Femur (tissue), 1 donor: ENCODE measurements at places on chromosomes 12 and 14.
A peak's percentile ranks its signal among the peaks of the same experiment; 100 is the strongest.

- DNase-seq = no peak
Measured at GRCh38 chr14:33350366-33350990, 411.8 kb downstream of the NPAS3 start.

GRCh38 chr12:69758105-69758504, 19.4 kb downstream of the RAB3IP start:
- no peak for DNase-seq

GRCh38 chr12:11743423-11744409, 94.2 kb downstream of the ETV6 start:
- no peak for DNase-seq

GRCh38 chr12:124827588-124828184, 36.0 kb downstream of the SCARB1 start:
- DNase-seq = no peak

DNA sequence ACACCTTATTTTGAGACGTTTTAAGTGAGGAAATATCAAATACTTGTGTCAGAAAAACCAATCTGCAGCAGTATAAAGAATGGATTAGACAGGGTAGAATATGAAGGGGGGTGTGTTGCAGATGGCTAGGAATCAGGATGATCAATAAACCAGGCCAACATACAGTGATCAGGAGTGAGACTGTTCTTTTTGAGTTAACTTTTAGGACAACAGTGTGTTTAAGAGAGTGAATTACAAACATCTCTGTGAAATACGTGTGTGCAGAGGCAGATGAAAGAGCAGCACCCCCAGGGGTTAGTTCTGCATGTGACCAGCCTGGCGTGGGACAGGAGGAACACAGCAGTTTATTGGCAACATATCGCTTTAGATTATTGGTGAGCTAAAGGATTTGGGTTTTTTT, 10.6 kb upstream of the NRDE2 start:
- no peak for DNase-seq

DNA sequence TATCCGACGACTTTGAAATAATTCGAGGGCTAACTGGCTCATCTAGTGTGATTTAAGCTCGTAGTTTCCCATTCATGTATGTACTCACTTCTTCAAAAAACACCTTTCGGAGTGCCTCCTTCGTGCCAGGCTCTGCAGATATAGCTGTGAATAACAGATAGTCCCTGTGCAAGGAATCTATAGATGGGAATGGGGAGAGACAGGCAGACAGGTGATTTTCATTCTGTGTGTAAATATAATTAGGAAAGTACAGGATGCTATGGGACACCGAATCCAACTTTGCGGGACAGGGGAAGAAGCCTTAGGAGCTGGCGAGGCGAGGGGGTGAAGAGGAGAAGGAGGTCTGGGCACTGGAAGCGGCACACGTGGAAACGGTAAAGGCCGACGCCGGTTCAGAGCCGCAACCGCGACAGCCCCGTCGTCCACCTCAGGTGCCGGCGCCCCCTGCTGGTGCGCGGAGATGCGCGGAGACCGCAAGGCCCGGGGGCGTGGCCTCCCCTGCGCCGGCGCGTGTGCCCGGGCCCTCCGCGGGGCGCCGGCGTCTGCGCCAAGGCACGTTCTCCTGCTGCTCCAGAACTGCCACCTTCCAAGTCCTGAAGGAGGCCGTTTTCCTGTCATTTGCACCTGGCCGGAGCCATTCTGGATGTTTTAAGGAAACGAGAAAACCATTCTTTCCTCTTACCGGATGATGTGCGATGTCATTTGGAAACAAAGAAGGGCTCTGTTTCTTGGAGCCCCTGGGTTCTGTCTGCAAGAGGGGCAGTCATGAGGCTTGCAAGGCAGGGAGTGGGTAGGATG, 18.0 kb upstream of the CACNA1C start:
- DNase-seq = peak; percentile 85

- peak; percentile 77 for DNase-seq
Measured at GRCh38 chr12:116432314-116432750, 126.8 kb upstream of the MAP1LC3B2 start.

- DNase-seq = peak; percentile 32
Measured at GRCh38 chr12:118842866-118843265, 138.5 kb upstream of the SRRM4 start.

DNA sequence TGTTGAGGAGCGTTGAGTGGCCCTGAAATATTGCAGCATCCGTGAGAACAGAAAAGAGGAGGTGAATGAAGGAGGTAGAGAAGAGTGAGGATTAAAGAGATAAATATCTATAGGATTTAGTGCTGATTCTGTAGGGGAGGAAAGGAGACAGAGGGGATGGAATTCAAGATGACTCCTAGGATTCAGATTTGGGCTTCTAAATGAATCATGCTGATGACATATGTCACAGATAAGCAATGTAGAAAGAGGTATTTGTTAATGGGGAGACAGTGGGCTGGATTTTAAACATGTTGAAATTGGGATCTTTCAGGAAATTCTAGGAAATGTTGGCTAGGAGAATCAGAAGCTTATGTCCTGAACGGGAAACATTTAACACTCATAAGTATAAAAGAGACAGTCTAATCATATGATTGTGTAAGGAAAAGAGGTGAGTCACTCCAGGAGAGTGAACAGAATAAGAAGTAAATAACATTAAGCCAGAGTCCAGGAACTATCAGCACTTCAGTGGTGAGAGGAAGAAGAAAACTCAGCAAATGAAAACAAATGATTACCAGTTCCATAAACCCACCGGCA, 58.1 kb upstream of the DIO2 start:
- DNase-seq = no peak

DNA sequence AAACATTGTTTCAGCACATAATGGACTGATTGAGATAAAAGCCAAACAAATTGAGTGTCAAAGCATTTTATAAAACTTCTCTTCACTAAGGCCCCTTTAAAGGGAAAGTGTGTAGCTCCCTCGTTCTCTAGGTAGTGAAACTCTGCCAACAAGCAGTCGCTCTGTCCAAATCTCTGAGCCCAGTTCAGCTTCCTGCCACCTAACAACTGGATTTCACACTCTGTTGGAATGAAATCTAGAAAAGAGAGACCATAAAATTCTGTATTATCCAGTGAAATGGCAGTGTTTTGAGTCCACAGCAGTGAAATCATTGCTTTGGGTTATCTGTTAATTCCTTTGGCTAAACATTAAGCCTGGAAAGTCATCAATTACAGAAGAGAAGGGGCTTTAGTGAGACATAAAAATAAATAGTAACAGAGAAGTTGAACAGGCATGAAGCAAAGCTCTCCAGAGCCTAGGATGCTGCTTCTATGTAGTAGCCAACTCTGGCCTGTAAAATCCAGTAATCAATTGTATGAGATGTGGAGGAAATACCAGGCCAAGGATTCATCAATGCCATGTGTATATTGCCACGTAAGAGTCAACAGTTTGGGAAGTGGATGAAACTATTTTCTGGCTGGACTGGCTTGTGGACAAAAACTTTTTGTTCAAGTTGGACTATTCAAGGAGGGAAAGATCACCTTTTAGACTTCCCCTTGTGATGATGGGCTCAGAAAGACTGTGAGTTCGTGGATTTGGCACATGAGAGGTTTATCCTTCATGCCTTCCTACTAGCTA, 122.5 kb downstream of the WIF1 start:
- peak; percentile 38 for DNase-seq

GRCh38 chr12:106519607-106520021, 63.2 kb upstream of the RFX4 start:
- DNase-seq = peak; percentile 19

- no peak for DNase-seq
Measured at GRCh38 chr14:102734436-102734835, 42.8 kb upstream of the TRAF3 start.

GRCh38 chr14:22476005-22476751, 112.8 kb downstream of the DAD1 start:
- no peak for DNase-seq

DNA sequence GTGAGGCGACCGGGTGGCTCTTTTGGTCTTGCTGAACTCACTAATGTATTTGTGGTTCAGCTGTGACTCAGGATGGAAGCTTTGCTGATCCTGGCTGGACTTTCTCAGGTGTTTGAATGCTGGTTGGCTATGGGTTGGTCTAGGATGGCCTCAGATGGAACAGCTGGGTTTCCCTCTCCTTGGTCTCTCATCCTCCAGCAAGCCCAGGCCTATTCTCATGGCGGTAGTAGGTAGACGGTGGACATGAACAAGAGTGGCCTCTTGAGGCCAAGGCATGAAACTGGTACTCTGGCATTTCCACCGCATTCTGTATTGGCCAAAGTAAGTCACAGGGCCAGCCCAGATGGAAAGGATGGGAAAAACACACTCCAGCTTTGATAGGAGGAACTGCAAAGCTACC, 11.8 kb upstream of the POLR3B start:
- no peak for DNase-seq

DNA sequence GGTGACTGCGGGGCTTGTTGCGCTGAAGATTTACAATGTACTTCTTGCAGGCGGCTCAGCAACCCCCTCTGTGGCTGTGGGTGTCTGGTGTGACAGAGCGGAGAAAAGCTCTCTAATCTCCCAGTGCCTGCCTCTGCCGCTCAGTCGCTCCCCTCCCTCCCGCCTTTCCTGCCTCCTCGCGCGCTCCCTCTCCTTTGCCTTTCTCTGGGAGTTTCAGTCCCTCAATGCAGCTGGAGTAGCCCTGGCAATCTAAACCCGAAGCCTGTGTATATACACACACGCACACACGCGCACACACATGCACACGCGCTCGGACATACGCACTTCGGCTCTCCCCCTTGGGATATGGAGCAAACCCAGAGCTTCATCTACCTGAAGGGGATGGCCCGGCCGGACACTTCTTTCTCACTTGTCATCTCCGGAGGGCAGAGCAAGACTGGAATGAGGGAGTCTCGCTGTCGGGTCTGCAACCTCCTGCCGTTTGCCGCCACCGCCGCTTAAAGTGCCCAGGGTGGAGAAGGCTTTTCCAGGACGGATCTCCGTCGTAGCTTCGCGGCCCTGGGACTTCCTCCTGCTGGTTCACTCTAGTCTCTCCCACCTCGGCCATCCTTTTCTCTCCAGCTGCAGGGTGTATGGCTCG, 599 bp upstream of the TRHDE start:
- peak; percentile 40 for DNase-seq

GRCh38 chr12:56362130-56363059, at the start of gene APOF:
APOF (minus strand) TSS chr12:56362857; CDS start chr12:56362745, 112 bp downstream.
- DNase-seq = no peak

- no peak for DNase-seq
Measured at GRCh38 chr12:98948343-98948949, 303.4 kb downstream of the APAF1 start.

DNA sequence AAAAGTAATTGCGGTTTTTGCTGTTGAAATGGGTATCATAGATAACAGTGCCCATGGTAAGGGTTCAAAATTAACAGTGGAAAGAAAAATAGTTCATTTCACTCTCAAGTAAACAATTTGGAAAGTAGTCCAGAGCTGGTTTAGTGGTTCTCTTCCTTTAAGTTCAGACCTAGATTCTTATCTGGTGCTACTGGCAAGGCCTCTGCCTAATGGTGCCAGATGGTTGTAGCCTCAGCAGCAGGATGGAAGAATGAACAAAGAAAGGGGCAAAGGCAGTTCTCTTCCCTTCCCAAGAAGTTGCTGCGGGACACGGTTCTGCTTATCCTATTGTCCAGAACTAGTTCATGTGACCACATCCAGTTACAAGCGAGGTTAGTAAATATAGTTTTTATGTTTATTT, 10.5 kb downstream of the ARG2 start:
- DNase-seq = no peak

GRCh38 chr14:43789458-43789857, 717.6 kb downstream of the FSCB start:
- DNase-seq = no peak

GRCh38 chr12:98532687-98533304, 17.4 kb downstream of the TMPO start:
- DNase-seq = no peak

GRCh38 chr14:36495666-36496065, 24.4 kb downstream of the NKX2-1 start:
- DNase-seq = no peak

GRCh38 chr14:102262929-102263462, 42.0 kb downstream of the MOK start:
- DNase-seq = no peak

DNA sequence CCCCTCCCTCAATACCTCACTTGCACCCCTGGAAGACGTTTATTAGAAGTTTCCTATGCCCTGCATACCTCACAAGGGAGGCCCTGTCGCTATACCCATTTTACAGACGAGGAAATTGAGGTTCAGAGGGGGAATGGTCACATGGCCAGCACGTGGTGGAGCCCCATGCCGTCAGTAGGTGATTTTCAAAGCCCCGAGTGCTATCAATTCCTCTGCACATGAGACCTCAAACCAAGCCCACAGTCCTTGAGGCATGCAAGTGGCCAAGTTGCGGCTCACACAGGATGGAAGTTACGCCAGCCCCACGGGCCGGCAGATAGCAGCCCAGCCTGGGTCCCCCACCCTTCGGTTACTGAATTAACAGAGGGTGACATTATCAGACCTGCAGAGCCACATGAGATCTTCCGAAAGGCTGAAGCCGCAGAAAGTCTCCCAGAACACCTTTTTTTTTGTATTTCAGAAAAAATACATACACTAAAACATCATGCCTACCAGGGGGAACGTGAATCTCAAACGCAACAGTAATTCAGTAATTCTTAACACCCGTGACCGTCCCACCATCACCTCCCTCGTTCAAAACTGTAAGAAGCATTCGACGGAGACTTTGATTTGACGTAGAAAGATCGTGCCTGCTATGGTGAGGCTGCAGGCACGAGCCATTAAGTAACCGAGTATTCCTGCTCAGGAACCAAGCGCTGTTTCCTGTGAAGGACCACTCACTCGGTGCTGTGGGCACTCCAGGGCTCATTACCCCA, 129.0 kb downstream of the RFLNA start:
- no peak for DNase-seq

GRCh38 chr14:36451310-36452065, 68.5 kb downstream of the NKX2-1 start:
- DNase-seq = no peak

DNA sequence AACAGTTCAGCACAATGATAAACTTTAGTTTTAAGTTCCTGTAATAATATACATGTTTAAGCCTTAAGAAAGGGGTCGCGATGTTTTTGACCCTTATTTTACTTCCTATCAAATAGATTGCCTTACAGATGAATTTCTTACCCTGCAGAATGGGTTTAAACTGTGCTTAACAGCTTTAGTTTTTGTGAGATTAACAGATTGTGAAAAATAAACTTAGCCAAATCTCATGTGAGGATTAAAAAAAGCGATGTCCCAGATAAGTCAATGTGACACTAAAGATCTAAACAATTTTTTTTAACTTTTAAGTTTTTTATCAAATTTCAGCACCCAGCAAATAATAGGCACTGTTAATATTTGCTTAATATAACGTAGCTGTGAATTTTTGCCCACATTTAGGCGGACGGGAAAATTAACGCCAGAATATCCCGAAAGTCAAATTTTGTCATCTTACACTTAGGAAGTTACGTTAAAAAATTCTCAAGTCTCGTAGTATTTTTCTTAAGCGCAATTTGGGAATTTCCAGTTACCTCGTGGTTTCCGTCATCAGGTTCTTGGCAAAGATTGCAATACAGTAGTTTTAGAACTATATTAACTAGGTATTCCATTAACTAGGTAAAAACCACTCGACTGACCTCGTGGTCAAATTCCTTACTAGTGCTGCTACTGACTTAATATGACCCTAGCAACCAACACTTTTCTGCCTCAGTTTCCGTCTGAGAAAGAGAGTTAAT, 1.2 kb downstream of the HNRNPC start:
- DNase-seq = no peak

GRCh38 chr12:76586764-76587395, 27.3 kb upstream of the OSBPL8 start:
- DNase-seq = no peak

GRCh38 chr12:51687614-51688013, 96.6 kb downstream of the SCN8A start:
- DNase-seq = no peak

- no peak for DNase-seq
Measured at GRCh38 chr14:56351861-56352260, 227.7 kb upstream of the TMEM260 start.
